Stimulated activated CD4-positive, alpha-beta T cell treated with anti-CD3 and anti-CD28 coated beads, Interleukin-1b, Interleukin-23, amount 100 ng/mL, for 48 hours (primary cell): ENCODE measurements at places on chromosomes 16 and 17.

GRCh38 chr16:74830648-74831047, 56.0 kb upstream of the FA2H start:
- no peak for DNase-seq

DNA sequence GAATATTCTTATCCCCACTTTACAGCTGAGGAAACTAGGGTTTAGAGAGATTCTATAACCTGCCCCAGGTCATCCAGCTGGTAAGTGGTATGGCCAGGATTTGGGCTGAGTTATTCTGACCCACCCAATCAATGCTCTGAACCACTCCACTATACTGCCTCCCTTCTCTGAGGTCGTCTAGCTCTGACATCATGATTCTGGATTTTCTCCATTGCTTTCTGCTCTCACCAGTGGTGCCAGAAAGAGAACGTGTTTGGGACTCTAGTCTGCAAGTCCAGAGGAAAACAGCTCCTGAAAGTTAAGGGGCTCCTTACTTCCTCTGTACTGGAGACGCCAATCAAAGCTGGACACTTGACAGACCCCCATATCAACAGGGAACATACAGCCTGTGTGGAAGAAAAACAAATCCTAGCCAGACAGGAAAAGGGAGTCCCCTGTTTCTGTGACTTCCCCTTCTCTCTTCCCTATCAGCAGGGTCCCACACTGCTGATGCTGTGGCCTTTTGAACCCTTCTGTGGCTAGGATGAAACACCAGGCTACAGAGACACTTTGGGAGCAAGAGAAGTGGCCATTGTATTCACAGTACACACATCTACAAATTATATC, 6.0 kb upstream of the EZH1 start:
- DNase-seq = no peak

DNA sequence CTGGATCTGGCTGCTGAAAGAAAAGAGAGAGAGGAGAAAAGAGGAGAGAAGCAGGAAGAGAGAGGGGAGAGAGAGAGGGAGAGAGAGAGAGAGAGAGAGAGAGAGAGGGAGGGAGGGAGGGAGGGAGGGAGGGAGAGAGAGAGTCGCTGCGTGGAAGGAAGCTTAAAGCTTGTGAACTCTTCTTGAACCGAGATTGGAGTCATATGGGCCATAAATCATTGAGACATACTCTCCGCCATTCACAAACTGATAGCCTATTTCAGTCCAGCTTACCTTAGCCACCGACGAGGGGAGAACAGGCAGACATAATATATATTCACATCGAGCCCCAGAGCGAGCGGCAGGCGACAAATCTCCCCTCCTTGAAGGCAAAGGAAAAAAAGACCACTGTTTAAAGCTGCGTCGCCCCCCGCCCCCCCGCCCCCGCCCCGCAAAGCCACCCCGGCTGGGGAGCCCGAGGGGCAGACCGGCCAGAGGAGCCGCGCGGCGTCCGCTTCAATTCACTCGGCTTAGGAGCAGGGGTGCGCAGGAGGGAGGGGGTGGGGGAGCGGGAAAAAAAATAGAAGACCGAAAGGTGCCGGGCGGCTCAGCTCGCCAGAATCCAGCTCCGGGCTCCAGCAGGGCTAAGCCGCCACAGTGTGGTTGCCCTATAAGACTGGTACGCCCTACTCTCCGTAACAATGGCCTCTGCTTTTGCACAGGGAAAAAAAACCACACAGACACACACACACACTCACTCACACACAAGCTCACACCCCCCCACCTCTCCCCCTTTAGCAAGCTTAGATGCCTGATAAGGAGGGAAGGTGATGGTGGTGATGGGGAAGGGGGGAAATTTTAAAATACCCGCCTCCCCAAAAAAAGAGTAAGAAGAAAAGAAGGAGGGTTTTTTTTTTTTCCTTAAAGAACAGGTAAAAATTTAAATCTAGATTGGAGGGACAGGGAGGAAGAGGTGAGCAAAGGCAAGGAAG, 10.6 kb upstream of the HOXB2 start:
- DNase-seq = peak; percentile 16

GRCh38 chr17:67390006-67390645, 13.0 kb downstream of the PITPNC1 start:
- no peak for DNase-seq

GRCh38 chr16:49640581-49640980, 215.3 kb downstream of the ZNF423 start:
- no peak for DNase-seq

DNA sequence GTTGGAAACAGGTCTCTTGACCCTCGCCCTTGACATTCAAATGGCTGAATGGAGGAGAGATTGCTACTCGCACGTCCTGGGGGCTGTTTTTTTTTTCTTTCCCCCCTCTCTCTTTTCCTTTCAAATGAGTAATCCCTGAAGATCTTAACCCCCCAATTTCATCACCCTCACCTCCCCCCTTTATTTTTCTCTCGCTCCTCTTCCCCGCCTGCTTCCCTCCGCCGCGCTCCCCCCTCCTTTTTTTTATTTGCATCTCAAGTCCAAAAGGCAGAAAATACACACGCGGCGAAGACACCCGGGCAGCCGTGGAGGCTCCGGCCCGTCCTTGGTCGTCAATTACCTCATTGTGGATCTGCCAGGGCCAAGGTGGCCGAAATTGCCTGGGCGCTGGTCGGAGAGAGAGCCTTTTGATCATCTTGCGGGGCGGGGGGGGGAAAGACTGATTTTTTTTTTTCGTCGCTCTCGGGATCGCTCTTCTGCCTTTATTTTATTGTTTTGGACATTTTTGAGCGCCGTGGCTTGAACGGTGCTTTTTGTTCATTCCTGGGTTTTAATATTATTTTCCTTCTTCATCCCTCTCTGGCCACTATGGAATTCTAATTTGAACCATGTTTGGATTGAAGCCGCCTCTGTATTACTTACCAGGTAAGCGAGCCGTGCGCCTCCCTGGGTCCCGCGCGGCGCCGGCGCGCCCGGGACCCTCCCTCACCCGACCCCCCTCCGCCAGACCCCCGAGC, 57.2 kb upstream of the GSE1 start:
- peak; percentile 13 for DNase-seq

DNA sequence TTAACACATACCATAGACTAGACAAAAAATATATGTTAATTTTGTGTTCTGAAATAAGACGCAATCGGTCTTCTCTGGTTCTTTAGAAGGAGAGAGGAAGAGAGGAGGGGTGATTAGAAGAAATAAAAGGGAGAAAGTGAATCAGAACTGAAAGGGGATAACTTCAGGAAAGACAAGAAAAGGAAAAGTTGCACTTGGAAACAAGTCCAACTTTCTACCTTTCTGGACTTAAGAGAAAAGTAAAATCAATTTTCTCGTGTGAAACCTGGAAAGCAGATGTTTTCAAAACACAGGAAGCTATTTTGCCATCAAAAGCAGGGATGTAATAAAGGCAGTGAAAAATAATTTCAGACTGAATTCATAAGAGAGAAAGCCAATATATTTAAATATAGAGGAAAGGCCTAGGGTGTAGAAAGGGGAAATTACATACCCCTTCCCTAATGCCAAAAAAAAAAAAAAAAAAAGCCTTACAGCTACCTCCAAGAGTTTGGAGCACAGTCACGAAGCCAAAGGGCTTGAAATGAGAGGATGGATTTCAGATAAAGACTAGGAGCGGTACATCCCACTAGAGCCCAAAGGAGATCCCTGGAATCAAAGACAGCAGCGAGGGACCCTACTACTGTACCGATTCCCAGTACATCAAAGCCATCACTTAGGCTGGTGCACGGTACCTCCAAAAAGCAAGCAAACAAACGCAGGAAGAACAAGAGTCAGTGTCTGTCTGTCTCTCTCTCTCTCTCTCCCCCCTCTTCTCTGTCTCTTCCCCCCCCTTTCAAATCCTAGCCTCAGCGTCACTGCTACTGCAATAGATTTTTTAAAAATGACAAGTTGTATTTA, 12.1 kb upstream of the ZFHX3 start:
- no peak for DNase-seq

DNA sequence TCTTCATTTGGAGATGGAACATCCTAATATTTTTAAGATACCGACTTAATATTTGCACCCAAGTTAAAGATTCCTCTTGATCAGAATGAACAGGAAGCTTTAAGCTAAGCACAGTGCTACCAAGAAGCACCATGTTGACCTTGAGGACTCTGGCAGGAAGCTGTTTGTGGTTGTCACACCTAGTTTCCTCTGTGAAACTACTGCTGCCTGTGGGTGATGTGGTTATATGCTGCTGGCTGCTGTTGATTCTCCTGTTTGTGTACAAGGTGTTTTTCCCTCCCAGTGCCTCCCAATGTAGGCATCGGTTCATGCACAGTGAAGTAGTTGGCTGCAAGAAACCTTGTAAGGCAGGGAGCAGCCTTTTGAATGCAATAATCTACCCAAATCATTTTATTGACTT, 23.4 kb downstream of the RBL2 start:
- peak; percentile 78 for DNase-seq
